ENCODE measurements at places on chromosomes 1 and 21. TPM values are rescaled to one million over a fixed set of nuclear protein-coding genes. Genes with fewer than 3 reads are reported as not detected.

The NBPF4 gene
- total RNA-seq, result not detected

The DIO1 gene
- total RNA-seq, result not detected

The FMO5 gene
- total RNA-seq, result 2.9 TPM

The ARHGEF16 gene
- total RNA-seq, result 0.17 TPM

The ADCY10 gene
- total RNA-seq, result not detected

The SAMSN1 gene
- 0.09 TPM for total RNA-seq

Data from dermis lymphatic vessel endothelial cell (primary cell).